ENCODE measurements at places on chromosomes 7 and 10.

DNA sequence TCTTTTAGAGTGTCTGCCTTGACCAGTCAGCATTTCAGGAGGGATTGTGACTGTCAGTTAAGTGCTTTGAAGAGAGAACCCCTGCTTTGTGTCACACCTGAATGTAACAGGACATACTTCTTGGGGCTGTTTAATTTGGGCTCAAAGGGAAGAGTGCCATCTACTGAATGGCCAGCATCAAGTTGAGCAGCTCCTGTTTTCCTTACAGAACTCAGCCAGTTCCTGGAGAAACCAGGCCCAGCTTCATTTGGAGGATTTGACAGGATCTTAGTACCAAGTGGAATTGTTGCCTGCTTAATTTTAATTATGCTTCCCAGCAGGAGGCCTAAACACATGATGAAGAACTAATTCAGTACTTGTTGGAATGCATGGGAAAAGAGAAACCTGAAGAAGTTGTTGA lies 8.3 kb downstream of the ADD3 start:
- DNase-seq = no peak

DNA sequence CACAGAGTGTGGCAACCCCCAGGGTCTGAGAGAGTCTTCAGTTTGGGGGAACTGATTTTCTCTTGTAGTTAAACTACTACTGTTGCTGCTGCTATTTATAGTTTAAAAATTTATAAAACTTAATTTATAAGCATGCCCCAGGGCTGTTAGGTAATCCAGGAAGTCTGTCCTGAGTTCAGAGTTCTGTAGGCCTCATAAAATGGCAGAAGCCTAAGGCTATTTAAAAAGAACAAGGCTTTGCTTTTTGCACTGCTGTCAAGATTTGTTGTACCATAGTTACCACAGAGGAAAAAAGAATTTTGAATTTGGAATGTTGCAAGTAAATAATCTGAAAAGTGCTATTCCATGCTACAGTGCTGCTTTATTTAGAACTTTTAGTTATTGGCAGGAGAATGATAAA lies 66.1 kb downstream of the AGK start:
- no peak for DNase-seq

DNA sequence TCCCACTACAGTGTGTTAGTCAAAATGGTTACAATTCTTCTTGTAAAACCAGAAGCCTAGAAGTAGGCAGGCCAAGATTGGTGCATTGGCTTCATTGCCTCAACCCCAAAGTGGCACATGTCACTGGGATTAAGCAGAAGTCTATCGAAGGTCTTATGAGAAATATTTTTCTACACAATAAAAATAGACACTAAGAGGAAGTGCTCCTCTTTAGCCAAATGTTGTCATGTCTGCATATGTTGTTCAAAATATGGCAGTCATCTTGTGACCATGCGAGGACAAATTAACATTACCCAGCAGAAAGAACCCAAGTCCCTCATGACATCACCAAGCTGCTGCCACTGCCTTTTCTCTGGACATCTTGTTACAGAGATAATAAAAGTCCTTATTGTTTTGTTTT lies 6.3 kb upstream of the NSMCE4A start:
- no peak for DNase-seq

DNA sequence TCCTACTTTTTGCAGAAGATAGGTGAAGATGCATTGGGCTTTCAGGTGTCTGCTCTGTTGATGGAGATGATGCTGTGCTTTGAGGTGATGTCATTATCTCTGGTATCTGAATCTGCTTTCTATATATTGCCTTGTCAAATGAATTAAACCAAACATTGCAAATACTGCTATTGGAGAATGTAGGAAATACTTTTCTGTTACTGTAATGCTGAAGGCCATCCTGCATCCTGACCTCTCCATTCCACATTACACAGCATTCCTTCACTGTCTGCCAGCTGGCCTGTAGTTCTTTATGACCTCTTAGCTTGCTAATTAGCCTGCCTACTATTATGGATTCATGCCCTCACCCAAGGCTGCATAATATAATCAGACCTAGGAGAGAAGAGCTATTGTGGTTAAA lies 73.2 kb downstream of the VCL start:
- no peak for DNase-seq

DNA sequence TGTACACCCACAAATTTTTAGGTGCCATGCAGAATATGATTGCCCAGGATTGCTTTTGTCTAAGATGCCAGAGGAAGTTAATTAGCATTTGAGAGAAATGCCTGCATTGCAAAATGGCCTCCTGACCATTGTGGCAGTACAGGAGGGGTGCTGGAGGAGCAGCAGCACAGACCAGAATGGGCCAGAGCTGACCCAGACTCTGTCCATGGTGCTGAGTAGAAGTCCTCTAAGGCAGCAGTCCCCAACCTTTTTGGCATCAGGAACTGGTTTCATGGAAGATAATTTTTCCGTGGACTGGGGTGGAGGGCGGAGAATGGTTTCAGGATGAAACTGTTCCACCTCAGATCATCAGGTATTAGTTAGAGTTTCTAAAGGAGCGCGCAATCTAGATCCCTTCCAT lies 217.8 kb upstream of the AGK start:
- DNase-seq = no peak

GRCh38 chr10:84493951-84494848 lies 165.8 kb downstream of the CCSER2 start:
- no peak for DNase-seq

- DNase-seq = no peak
These were observed 6.1 kb upstream of the UBE2H start for GRCh38 chr7:129958643-129959470.

GRCh38 chr10:15626937-15627336 lies 92.8 kb downstream of the ITGA8 start:
- DNase-seq = no peak

GRCh38 chr7:4143511-4144171 lies 538.5 kb upstream of the FOXK1 start:
- DNase-seq = no peak

DNA sequence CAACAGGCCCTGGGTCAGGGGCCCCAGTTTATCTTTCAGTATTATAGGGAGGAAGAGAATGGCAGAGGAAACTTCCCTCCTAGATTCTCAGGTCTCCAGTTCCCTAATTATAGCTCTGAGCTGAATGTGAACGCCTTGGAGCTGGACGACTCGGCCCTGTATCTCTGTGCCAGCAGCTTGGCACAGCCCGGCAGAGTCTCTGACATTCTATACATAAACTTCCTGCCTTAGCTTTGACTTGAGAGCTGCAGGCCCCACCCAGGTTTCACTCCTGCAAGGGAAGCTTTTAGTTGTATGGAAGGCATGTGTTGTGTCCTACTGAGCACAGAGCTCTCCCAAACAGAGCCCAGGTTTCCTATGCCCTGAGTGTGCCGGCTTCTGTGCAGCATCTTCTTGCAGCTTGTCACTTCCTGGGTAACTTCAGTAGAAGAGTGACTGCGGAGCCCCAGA lies 205.6 kb upstream of the PRSS58 start:
- no peak for DNase-seq

DNA sequence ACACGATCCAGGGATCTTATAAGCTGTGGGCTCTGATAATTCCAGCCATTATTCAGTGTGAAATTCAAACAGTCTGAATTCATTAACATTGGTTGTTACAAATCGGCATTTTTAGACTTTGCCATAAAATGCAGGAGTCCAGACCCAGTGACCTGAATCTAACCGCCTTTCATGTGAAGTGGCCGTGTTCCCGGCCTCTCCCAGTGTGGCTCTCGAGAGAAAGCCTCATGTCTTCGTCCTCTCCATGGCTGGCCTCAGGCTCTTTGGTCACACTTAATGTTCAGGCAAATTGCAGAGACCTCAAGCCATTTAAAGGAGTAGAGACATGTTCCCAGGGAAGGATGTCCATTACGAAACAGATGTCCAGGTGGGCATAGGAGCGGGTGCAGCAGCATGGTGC lies 59.3 kb downstream of the CTBP2 start:
- no peak for DNase-seq

GRCh38 chr7:7696458-7697119 lies 21.8 kb downstream of the RPA3 start:
- no peak for DNase-seq

DNA sequence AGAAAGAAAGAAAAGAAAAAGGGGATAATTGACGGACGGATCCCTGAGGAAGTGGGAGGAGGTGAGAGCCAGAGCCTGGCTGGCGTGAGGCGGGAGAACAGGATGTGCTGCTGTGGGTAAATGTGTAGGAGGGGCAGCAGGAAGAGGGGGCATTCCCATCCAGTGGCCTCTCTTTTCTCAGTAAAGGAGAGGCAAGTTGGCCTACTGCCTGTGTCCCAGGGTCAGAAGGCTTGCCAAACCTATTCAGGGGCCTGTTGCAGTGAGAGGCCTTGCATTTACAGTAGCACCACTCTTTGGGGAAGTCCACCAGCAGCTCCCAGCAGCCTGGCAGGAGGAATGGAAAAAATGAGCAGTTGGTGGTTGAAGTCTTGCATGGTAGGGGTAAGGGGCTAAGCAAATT lies 26.6 kb upstream of the ASCC1 start:
- no peak for DNase-seq

DNA sequence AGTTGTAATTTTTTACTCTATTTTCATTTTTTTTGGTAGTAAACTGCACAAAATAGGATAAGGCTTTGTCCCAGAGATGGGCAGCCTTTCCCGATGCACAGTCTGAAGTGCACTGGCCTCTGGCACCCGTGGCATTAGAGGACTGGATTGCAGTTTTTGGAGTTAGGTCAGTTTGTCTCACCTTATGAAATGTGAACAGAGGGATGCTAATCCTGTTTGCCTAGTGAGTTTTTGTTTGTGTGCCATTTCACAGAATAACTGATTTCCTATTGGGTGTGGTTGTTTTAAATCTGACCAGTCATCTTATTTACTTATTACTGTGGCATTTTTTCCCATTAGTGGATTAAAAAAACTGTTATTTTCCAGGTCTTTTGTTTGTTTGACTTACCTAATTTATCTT lies 109.5 kb upstream of the GATA3 start:
- DNase-seq = no peak

DNA sequence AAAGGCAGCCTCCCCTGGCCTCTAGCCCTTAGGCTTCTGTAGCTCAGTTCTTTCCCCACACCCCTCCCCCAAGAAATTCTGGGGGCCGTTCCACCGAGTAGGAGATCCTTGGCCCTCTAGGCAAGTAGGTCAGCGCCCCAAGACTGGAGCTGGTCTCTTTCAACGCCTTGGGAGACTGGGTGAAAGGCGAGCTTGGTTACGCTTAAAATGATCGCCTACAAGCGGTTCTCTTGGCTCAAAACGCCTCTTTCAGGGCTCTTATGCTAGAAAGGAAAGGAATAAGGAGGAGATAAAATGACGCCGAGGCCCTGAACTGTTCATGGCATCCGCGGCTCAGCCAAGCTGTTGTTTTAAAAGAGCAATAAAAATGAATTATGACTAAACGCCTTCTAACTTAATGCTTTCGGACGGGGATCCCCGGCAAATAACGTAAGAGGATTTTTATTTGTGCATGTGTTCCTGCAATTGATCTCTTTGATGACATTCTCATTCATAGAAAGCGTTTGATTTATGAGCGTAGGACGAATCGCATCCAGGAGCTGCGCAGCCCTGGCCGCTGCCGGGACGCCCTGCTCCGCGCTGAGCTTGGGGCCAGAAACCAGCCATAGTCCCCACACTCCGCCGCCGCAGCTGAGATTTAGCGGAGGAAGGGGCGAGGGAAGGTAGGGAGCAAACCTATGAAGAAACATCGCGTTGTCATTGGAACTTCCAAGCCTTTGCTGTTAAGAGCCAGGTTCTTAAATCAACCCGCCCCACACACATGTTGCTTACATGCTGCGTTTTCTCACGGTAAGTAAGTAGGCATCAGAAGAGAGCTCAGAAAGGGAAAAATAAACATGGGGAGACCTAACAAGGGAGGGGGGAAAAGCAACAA lies 3.0 kb upstream of the HOXA1 start:
- no peak for DNase-seq

- DNase-seq = no peak
These were observed 11.3 kb downstream of the TFR2 start for GRCh38 chr7:100630066-100630465.

DNA sequence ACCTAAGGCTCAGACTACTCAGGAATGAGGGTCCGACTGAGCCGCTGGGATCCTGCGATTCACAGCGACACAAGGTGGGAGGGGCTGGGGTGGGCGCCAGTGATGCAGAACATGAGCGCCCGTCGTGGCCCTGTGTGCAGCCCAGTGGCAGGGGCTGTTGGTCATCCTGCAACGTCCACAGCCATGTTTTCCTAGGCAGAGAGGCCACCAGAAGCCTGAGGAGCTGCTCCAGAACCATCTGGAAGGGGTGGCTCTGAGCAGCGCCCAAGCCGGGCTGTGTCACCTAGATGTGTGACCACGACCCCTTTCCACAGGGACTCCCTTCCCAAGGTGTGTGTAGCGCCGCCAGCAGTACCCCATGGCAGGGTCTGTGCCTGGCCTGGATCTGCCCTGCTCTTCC lies 24.5 kb downstream of the DPYSL4 start:
- no peak for DNase-seq

DNA sequence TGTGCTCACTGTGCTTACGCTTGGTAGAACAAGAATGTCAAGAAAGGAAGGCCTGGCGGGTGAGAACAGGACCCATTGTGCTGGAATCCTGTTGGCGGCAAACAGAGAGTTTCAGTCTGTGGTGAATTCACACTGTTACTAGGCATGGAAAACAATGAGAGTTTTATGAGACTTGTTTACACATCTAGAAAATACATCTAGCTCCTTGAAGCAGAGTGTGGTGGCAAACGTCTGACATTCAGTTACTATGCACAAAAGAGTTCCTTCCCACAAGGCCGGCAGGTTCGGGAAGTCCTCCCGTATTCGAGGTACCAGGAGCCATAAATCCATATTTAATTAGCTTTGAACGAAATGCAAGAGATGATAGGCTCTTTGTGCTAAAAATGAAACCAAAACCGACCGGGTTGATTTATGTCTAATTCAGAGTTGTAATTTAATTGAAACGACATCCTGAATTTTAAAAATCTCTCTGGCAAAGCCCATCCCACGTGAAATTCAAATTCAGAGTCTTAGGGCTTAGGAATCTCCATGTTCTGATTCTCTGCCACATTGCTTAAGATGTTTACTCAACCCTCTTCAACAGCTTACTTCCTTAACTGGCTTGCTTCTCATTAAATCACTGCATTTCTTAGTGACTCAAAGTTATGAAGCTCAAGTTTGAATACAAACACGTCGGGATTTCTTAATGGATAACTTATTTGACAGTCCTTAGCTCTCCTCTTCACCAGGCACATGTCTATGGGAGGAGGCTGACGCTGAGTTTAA lies 299.9 kb upstream of the PITRM1 start:
- DNase-seq = no peak

DNA sequence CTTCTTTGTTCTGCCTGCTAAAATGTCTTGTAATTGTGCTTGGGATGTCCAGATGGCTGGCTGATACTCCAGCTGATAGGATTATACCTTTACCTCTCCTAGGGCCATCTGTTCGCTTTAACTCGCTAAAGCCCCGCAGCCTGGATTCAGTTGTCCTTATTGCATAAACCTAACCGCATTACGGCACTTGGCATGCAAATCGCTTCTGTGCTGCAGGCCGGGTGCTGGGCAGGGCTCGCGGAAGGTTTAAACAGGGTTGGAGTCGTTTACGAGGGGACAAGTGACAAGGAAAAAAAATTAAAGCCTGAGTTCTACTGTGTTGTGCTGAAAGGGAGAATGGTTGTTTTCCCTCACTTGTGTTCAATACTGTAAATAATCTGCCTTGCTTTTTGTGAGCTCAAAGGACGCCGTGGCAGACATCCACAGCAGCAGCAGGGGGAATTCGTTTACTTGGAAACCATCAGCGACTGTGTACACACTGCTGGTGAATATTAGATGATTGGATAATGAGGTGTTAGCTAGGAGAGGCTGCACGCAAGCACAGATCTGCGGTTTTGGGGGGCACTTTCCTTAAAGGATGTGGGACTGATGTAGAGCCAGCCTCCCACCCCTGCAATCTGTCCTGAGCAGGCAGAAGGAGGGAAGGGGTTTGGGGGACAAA lies 93.0 kb downstream of the EBF3 start:
- no peak for DNase-seq

GRCh38 chr7:9507290-9507689 lies 1073.9 kb downstream of the NXPH1 start:
- DNase-seq = no peak

Data from GM19239 (cell line).